GM23248 (cell line): ENCODE measurements at places on chromosomes 5 and 9.
A peak's percentile ranks its signal among the peaks of the same experiment; 100 is the strongest.

DNA sequence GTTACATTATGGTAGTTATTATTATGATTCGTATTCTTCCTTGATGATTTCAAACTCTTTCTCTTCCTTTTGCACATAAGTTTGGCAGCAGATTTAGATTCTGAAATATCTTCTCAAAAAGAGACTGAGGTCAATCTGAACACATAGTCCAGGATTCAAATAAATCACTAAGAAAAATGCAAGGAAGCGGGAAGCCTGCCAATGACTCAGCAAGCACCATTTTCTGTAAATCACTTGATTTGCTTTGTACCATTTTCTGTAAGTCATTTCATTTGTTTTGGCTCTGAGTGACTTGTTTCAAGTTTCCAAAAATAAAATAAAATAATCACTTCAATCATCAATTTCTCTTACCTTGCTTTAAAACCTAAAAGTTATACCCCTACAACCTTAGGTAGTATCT is 24.6 kb upstream of the GLIS3 start:
- no peak overlapping the region for H3K4me3 ChIP-seq
- DNase-seq = peak; percentile 68
- no peaks in the 10 kb centered on the region for H3K36me3 ChIP-seq

- no peak for DNase-seq
- H3K4me3 ChIP-seq = no peak overlapping the region
- H3K4me1 ChIP-seq = no peaks in the 10 kb centered on the region
Observed at GRCh38 chr9:116843863-116844620, 156.9 kb downstream of the TRIM32 start.

GRCh38 chr9:69658987-69659675 is 13.0 kb downstream of the APBA1 start:
- no peaks in the 10 kb centered on the region for H3K36me3 ChIP-seq
- no peak overlapping the region for H3K27ac ChIP-seq
- peaks cover 6% of the 10 kb centered on the region; the same call in 1 of the 2 replicates for H3K4me1 ChIP-seq
- no peaks in the 10 kb centered on the region for H3K27me3 ChIP-seq

DNA sequence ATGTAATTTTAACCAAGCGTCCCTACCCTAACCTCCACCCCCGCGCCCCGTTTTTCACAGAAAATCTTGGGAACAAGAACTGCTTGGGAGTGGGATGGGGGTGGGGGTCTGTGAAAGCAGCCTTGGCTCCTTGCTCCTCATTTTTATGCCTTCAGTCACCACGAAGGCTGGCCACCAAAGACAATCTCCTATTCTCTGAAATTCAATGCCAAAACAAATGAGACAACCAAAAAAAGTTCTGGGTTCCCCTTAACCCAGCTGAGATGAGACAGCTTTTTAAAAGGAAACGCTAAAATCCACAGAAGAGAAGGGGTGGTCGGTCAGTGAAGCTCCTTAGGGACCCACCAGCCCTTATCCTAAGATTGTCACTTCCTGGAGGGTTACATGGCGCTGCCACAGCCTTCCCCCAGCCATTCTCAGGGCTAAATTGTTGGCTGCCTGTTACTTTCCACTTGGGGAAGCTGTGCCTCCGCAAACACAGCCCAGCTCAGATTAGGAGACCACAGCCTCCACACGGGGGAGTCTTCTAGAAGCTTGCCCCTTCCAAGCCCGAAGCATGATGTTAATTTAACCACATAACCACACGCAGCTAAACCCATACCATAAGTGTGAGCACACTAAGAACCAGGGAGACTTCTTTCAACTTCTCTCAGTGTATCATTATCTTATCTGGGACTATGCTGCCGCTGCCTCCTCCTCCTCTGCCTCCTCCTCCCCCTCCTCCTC is 136.3 kb downstream of the FOXD1 start:
- H3K4me1 ChIP-seq = peaks cover 45% of the 10 kb centered on the region
- H3K36me3 ChIP-seq = no peaks in the 10 kb centered on the region
- H3K27me3 ChIP-seq = no peaks in the 10 kb centered on the region
- peak overlapping the region; percentile 97 for H3K27ac ChIP-seq
- DNase-seq = peak; percentile 96

DNA sequence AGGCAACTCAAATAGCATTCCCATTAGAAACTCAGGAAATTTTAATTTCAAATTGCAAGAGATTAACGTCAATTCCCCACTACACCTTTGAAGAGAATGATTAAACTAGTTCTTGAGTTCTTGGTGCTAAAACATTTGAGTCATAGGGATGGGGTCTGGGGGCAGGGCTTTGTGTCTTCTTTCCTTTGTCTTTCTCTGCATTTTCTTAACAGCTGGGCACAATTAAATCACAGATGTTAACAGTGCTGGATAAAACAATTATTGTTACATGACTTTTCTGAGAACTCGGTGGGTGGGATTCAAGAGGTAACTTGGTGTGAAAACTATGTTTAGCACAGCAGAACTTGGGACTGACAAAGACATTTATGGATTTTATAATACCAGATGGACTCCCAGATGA is 351.9 kb upstream of the TNC start:
- peaks cover 11% of the 10 kb centered on the region; the same call in 1 of the 2 replicates for H3K4me1 ChIP-seq
- no peaks in the 10 kb centered on the region for H3K27me3 ChIP-seq
- no peak overlapping the region for H3K4me3 ChIP-seq
- H3K27ac ChIP-seq = no peak overlapping the region
- peak; percentile 32 for DNase-seq

DNA sequence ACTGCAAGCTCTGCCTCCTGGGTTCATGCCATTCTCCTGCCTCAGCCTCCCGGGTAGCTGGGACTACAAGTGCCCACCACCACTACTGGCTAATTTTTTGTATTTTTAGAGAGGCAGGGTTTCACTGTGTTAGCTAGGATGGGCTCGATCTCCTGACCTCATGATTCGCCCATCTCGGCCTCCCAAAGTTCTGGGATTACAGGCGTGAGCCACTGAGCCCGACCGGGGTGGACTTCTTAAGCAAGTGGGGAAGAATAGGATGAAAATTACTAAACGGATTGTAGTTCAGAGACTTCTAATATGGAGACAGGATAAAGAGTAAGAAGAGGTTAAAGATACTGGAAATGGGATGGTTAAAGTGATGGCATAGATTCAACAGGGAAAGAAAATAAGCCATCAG is 132.3 kb upstream of the IRX2 start:
- no peaks in the 10 kb centered on the region for H3K27me3 ChIP-seq
- H3K4me3 ChIP-seq = no peak overlapping the region
- H3K36me3 ChIP-seq = no peaks in the 10 kb centered on the region
- no peak for DNase-seq
- H3K27ac ChIP-seq = no peak overlapping the region

GRCh38 chr5:68374796-68375518 is 159.4 kb downstream of the PIK3R1 start:
- H3K4me1 ChIP-seq = peaks cover 14% of the 10 kb centered on the region
- no peak overlapping the region for H3K27ac ChIP-seq
- no peak overlapping the region for H3K4me3 ChIP-seq
- H3K27me3 ChIP-seq = no peaks in the 10 kb centered on the region

DNA sequence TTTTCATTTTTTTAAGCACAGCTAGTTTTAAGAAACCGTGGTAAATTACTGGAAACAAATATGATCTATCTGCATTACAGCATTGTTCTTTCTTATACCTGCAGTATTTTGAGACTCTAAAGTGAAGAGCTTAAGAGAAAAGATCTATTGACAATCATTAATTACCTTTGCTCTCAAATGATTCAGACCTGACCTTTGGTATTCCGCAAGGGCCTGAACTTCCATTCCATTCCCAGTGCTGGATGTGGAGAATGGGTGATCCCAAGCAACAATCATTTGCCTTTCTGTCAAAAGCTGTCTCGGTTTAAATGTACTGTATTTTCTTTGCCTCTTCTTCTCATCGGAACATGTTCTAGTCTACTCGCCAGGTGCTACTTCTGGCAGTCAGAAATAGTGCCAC is 18.9 kb downstream of the NREP start:
- no peaks in the 10 kb centered on the region for H3K27me3 ChIP-seq
- no peak for DNase-seq
- peak overlapping the region; percentile 93 for H3K27ac ChIP-seq
- peak overlapping the region; percentile 8 for H3K4me3 ChIP-seq
- H3K36me3 ChIP-seq = peaks cover 61% of the 10 kb centered on the region
- H3K4me1 ChIP-seq = peaks cover 98% of the 10 kb centered on the region

DNA sequence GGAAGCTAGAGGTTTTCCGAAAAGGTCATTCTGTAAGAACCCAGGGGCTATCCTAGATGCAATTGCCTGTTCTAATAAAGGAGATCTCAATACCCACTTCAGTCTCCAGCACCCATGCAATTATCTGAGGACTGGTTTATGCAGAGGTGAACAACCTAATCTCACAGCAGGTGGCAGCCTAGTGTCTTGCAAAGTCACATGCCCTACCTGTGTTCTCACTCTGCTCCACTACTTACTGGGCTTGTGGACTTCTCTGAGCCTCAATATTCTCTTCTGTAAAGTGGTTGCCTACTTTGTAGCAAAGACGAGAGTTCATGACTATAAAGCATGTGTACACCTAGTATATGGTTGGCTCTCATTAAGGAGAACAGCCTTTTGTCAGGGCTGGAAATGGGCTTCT is 21.0 kb upstream of the ALDH1B1 start:
- H3K36me3 ChIP-seq = no peaks in the 10 kb centered on the region
- no peak overlapping the region for H3K27ac ChIP-seq
- H3K4me3 ChIP-seq = no peak overlapping the region
- H3K4me1 ChIP-seq = no peaks in the 10 kb centered on the region

GRCh38 chr5:139696894-139697658 is 48.9 kb downstream of the CXXC5 start:
- peak; percentile 93 for DNase-seq
- no peaks in the 10 kb centered on the region for H3K36me3 ChIP-seq
- peaks cover 39% of the 10 kb centered on the region for H3K4me1 ChIP-seq
- no peaks in the 10 kb centered on the region for H3K27me3 ChIP-seq
- H3K4me3 ChIP-seq = peak overlapping the region; percentile 62

DNA sequence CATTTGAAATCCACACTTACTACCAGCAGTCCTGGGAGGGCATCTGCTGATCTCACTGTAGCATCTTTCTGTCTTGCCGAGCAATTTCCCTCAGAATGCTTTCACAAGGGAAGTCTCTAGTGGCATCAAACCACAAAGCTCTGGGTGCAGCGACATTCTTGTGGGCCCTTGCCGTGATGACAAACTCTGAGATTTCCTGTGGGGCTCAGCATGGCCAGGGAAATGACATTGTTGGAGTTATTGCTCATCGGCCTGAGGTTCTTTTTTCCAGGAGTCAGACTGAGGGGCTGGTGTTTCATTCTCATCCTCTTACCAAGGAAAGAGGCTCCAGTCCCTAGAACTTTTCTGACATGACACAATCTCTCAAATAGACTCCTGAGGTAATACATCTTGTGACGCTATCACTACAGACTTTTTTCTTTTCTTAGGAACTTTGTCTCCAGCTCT is 51.4 kb downstream of the PFDN1 start:
- H3K27me3 ChIP-seq = no peaks in the 10 kb centered on the region
- H3K4me1 ChIP-seq = peaks cover 42% of the 10 kb centered on the region
- H3K36me3 ChIP-seq = no peaks in the 10 kb centered on the region
- H3K4me3 ChIP-seq = 0 out of 2 replicates have a peak overlapping the region, but pooled peaks have one; percentile 29

- peaks cover 20% of the 10 kb centered on the region for H3K27me3 ChIP-seq
- H3K36me3 ChIP-seq = no peaks in the 10 kb centered on the region
- DNase-seq = no peak
Observed at GRCh38 chr5:174312270-174312617, 266.7 kb downstream of the NSG2 start.

DNA sequence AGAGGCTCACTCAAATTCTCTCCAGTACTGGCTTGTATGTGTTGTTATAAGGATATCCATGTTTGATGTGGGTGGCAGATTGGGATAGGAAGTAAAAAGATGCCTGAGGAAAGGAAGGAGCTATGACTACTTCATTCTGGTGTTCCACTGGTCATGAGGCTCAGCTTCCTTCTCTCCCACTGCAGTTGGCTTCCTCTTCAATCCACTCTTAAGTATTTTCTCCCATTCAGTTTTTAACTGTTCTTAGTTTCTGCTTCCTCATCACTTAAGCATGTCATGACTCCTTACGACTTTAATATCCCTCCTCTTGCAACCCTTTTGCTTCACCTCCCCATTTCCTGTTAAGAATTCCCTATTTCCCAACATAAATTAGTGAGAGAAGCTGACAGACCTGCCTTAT is 81.1 kb downstream of the PJA2 start:
- H3K36me3 ChIP-seq = peaks cover 11% of the 10 kb centered on the region; the same call in 1 of the 2 replicates
- peaks cover 25% of the 10 kb centered on the region for H3K4me1 ChIP-seq
- H3K27ac ChIP-seq = peak overlapping the region; percentile 31
- no peak overlapping the region for H3K4me3 ChIP-seq
- H3K27me3 ChIP-seq = no peaks in the 10 kb centered on the region

DNA sequence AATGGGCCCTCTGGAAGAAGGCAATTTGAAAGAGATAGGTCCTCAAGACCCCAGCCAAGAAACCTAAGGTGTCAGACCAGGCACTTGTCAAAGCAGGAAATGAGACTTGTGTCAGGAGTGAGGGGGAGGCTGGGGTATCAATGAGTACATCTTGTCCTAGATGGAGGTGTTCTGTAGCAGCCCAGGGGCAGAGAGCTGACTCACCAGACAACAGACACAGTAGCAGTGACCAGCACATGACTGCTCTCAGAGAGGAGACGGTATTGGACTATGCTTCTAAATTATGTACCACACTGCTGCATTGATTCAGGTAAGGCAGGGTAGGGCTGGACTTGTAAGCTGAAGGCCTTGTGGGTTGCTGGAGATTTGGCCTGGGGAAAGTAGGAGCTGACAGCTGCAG is 551.2 kb upstream of the KLF4 start:
- peak; percentile 75 for DNase-seq
- H3K27ac ChIP-seq = peak overlapping the region; percentile 61
- H3K4me3 ChIP-seq = no peak overlapping the region
- H3K4me1 ChIP-seq = peaks cover 30% of the 10 kb centered on the region
- H3K27me3 ChIP-seq = no peaks in the 10 kb centered on the region
